Neural progenitor cell (in vitro differentiated cells): ENCODE measurements at places on chromosomes 6 and 20. TPM values are rescaled to one million over a fixed set of nuclear protein-coding genes. Genes with fewer than 3 reads are reported as not detected.

DNA sequence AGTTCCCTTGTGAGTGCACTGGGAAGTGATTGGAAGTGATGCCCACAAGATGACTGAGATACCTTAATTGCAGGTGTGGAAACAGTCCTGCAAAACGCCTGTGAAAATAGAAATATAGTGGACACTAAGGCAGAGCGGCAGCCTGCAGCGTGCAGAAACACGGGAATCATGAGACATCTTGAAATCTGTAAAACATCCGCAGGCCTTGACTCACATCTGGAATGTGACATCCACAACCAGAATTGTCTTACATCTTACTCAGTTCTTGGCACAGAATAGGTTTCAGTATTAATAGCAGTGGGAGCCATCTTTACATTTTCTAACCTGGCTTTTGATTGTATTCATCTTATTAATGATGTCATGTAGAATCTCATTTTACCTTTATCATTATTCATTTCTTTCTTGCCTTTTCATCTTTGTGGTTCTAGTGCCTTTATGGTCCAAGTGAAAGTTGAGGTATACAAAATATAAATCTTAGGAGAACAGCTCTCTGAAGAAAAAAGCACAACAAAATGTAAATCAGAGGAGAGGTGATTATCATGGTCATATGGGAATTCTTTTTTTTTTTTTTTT, 44.6 kb downstream of the CDYL start:
- no peak for DNase-seq

The HCK gene
- total RNA-seq, result not detected in 2 replicates

GRCh38 chr20:59508729-59509128, 95.6 kb upstream of the PHACTR3 start:
- no peak for DNase-seq

The TENT5A gene
- 8.7 and 11.7 TPM in 2 replicates for total RNA-seq

GRCh38 chr20:63027922-63028389, 21.2 kb upstream of the BHLHE23 start:
- peak; percentile 63 for DNase-seq

GRCh38 chr6:159103396-159104162, 58.8 kb upstream of the TAGAP start:
- DNase-seq, result no peak

The MARCKS gene
- total RNA-seq, result 133 and 163 TPM in 2 replicates

GRCh38 chr20:58654337-58654736, 3.3 kb downstream of the STX16 start:
- no peak for DNase-seq

DNA sequence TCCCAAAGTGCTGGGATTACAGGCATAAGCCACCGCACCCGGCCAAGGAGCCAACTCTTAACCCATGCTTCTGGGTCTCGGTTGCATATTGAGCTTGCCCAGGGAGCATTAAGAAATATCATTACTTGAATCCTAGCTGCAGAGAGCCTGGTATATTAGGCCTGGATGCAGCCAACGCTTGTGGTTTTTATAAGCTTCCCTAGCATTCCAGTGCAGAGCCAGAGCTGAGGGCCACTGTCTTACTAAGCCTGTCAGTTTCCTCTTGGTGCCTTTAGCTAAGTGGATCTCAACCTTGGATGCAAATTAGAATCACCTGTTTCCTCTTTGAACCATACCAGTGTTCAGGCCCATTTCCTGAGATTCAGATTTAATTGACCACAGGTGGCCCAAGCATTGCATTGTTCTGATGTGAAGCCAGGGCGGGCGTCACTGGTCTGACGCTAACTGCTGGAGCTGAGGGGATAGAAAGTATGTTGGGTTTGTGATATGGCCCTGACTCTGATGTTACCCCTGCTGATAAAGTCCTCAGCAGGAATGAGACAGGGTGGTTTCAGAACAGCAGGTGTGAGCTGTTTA, 76.3 kb downstream of the BTBD3 start:
- no peak for DNase-seq

- no peak for DNase-seq
Observed at GRCh38 chr6:168601111-168601510, 160.1 kb downstream of the SMOC2 start.

The MYT1 gene
- total RNA-seq, result 1.2 and 1.5 TPM in 2 replicates

DNA sequence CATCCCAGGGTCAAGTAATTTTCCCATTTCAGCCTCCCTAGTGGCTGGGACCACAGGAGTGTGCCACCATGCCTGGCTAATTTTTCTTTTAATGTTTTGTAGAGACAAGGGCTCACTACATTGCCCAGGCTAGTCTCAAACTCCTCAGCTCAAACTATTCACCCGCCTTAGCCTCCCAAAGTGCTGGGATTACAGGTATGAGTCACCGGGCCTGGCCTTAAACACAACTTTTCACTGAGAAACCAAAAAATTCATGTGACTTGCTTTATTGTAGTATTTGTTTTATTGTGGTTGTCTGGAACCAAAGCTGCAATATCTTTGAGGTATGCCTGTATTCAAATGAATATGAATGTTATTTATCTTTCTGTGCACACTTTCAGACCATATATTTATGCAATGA, 72.2 kb downstream of the RWDD2A start:
- DNase-seq, result no peak

The SPATA25 gene
- 0.43 and 0.54 TPM in 2 replicates for total RNA-seq

The ATP9A gene
- total RNA-seq, result 17.6 and 18.2 TPM in 2 replicates

DNA sequence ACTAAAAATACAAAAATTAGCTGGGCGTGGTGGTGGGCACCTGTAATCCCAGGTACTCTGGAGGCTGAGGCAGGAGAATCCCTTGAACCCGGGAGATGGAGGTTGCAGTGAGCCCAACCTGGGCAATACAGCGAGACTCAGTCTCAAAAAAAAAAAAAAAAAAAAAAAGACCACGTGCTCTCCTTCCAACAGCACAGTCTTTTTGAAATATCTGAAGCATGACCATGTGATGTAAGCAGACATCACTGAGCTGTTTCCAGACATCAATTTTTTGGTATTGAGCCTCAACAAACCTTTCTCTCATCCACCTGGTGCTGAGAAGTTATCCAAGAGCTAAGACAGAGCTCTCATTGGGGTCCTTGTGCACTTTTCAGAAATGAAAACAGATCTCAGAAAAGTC, 249.2 kb downstream of the FOXA2 start:
- DNase-seq, result no peak

The GPSM3 gene
- 3.4 and 4.5 TPM in 2 replicates for total RNA-seq

GRCh38 chr20:18957328-18957727, 143.7 kb downstream of the SCP2D1 start:
- no peak for DNase-seq

DNA sequence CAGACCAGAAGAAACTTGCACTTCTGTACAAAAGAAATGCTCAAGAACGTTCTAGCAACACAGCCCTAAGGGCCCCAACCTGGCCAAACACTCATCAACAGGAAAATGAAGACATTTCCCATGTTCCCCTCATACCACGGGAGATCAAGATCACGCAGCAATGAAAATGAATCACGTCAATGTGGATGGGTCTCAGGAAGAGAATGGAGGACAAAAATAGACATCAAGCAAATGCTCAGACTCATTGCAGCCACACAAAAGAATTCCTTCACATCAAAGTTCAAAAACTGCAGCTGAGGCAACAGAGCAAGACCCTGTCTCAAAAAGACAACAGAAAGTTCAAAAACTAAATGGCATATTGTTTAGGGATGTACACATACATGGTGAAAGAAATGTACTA, 18.1 kb downstream of the ULBP3 start:
- no peak for DNase-seq

The TPD52L2 gene
- 66.6 and 80.1 TPM in 2 replicates for total RNA-seq

DNA sequence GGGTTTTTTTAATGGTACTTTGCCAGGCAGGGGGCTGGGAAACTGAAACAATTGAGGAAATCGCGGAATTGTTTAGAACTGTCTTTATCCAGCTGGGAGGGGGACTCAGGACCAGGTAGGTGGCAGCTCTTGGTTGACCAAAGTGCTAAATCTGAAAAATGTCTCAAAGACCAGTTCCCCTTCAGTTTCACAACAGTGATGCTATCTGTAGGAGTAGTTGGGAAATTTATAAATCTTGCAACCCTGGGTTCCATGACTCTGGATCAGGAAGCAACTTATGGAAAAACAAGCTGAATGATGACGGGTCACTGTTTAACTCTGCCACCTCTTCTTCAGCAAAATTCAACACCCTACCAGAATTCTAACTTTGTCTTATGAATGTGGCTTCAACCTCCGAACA, 99.7 kb downstream of the FAM50B start:
- DNase-seq, result no peak

The DLK2 gene
- total RNA-seq, result 1.1 TPM in 1 of 2 replicates, not detected in the other

DNA sequence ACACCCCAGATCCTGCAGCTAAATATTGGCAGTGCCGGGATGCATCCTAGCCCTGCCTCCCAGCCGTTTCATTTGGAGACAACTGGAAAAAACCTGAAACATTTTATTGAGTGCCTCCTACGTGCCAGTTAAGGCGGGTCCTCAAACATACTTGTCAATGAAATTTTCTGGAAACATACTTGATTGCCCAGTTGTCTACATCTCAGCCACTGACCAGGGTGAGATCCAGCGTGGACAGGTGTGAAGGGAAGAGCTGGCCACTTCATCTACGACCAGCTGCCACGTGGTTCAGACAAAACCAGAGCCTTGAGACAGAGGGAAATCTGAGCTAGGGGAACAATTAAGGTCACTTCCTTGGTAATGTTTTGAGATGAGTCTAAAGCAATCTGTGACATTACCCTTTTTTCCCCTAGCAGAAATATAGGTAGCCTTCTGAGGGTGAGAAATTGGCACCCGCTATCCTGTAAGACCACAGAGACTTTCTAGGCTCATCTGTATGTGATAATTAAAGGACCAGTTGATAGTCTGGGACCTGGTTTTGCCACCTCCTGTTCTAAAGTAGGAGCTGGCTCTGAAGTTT, 116.3 kb upstream of the MTHFD1L start:
- DNase-seq, result no peak

DNA sequence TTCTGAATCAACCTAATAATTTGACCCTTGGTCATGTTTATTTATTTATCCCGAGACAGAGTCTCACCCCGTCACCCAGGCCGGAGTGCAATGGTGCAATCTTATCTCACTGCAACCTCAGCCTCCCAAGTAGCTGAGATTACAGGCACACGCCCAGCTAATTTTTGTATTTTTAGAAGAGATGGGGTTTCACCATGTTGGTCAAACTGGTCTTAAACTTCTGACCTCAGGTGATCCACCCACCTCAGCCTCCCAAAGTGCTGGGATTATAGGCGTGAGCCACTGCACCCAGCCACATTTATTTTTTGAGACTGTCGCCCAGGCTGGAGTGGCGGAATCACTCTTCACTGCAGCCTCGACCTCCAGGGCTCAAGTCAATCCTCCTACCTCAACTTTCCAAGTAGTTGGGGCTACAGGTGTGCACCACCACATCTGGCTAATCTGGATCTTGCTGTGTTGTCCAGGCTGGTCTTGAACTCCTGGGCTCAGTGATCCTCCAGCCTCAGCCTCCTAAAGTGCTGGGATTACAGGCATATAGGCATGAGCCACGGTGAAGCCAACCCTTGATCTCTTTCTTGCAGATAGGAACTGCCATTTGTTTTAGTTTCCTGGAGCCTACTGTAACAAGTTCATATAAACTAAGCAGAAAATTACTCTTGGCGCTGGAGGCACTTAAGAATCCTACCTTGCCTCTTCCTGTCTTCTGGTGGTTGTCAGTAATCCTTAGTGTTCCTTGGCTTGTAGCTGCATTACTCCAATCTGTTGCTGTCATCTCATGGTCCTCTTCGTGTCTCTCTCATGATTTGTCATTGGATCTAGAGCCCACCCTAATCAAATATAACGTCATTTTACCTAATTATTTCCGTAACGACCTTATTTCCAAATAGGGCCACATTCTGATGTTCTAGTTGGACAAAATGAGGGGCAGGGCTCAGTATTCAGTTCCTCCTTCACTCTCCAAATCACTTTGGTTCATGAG, 2.3 kb downstream of the RPS18 start:
- DNase-seq, result no peak

DNA sequence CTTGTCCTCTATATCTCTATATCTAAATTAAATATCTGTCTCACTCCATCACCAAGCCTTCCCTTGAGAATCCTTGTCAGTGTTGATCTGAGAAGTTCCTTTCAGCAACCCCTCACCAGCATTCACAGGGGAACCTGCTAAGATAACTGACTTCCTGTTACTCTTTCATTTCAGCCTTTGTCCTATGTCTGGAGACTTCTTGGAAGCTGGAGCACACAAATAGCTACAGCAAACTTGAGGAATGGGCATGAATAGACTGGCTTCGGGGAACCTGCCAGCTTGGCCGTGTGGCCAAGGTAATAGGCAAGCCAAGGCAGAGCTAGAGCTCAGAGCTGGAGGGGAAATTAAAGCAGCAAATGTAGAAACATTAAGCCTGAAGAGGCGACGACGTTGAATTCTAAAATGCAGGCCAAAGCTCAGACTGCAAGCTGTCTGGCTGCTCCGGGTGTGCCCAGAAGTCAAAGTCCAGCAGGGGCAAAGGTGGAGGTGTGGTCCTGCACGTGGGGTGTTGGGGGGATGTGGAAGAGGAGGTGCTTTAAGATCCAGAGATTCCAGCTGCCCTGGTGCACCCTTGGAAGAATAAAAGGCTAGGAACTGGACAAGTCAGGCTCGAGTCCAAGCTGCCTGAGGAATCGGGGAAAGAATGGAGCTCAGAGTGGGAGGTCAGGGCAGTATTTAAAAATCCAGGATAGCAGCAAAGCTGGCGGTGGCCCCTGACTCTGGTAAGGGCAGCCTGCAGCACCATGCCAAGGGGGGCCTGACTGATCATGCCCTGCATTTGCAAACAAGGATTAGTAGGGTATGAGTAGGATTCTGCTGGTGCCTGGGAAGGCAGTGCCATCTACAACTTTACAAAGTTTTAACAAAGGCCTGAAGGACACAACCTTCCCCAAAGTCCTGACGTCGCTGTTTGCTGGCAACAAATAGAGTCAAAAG, 185.0 kb upstream of the SGK1 start:
- no peak for DNase-seq

The CDSN gene
- not detected in 2 replicates for total RNA-seq

DNA sequence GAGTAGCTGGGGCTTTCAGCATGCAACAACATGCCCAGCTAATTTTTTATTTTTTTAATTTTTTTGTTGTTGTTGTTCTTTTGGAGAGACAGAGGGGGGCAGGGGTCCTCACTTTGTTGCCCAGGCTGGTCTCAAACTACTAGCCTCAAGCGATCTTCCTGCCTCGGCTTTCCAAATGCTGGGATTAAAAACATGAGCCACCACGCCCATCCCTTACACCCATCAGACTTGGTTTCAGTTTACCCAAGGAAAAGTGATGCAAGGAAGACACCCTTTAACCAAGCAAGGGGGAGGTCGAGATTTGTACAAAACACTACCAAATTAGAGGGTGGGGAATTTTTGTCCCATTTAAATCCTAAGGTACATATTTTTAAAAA, 210.1 kb downstream of the ARHGAP18 start:
- no peak for DNase-seq
